ENCODE measurements at places on chromosomes 5 and 9.

DNA sequence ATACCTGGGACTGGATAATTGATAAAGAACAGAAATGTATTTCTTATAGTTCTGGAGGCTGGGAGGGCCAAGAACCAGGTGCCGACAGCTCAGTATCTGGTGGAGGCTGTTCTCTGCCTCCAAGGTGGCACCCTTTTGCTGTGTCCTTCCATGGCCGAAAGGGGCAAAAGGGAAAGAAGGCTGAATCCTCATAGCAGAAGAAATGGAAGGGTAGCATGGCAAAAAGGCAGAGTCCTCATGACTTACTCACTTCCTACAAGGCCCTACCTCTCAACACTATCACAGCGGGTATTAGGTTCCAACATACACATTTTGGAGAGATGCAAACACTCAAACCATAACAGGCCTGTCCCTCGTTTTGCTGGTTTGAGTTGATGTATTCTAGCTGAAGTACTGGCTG lies 25.1 kb upstream of the MED10 start:
- no peak for DNase-seq

DNA sequence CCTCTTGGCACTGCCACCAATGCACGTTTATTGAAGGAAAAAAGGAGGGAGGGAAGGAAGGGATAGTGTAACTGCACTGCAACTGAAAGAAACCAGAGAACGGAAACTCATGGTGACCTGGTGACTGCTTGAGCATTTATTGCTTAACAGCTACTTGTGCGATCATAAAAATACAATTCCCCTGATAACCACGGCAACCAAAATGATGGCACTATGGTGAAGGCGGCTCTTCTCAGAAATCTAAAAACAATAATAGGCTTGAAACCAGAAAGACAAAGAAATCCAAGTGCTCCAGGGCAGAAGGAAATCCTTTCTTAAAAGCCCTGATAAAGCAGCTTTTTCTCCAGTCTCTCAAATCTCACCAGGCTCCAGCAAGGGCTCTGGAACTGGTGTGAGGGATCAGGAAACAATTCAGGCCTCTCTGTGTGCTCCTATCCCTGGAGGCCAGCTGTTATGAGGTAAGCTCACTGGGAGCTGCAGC lies 1.9 kb downstream of the FBXO10 start:
- DNase-seq = no peak

- no peak for DNase-seq
Observed at GRCh38 chr5:71864730-71865601, 145.9 kb downstream of the CARTPT start.

DNA sequence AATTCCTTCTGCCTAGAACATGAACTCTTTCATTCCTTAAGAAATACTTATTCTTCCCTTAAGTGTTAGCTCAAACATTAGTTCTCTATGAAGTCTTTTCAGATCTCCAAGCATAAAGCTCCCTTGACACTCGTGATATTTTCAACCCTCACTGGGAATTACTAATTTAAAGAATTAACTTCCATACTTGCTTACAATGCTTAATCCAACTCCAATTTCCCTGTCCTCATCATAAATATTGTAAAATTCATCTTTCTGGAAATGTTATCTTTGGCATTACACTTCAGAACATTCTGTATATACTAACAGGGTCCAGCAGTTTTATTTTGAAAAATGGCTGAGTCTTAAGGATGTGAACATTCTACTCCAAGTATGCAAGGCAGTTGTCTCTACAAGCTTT lies 7.2 kb downstream of the STARD4 start:
- DNase-seq = no peak

GRCh38 chr9:3246241-3246640 lies 279.6 kb downstream of the RFX3 start:
- no peak for DNase-seq

DNA sequence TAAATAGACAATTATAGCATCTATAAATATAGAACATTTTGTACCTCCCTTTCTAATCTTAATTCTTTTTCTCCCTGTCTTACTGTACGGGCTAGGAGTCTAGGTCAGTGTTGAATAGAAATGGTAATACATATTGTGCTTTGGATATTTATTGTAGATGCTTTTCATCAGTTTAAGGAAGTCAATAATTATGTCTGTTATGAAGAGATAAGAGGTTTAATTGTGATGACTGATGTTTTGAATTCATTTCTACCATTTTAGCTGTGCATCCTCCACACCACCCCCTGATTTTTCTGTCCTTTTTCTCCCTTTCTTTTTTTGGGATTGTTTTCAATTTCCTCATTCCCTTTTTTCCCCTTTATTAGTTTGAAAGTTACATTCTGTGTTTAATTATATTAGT lies 95.8 kb downstream of the DOCK2 start:
- DNase-seq = no peak

- DNase-seq = no peak
Observed at GRCh38 chr9:107737987-107738743, 248.6 kb upstream of the KLF4 start.

All from stimulated activated CD4-positive, alpha-beta T cell treated with anti-CD3 and anti-CD28 coated beads, Interleukin-12 subunit alpha, Interleukin-12 subunit beta, amount 100 ng/mL, for 24 hours (primary cell).